ENCODE measurements at places on chromosomes 7 and 10.

DNA sequence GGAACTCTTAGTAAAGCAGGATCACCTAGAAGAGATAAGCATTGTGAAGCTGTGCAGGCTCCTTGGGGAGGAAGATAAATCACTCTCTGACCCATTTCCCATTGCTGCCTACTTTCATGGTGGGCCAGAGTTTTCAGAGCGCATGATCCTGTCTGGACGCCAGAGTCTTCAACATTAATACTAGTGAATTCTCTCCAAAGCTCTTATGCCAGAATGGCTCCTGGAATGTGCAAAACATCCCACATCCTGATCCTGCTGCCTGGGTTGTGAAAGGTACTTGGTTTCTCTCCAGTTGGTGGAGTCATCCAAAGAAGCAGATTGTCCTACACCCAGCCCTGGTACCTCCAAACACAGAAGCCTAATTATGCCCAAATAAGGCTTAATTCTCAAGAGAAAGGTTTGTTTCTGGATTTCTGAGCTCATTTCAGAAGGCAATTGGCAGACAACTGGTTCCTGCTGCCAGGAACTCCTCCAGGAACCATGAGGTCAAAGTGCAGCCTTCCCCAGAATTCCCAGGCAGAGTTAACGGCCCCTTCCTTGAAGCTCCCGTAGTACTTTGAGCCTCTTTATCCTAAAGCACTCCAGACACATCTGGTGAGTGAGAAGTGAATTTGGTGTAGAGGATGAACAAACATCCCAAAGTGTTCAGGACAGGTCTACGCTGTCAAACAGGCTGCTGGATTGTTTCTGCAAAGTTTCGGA, 495.2 kb downstream of the PLXNA4 start:
- no peak for DNase-seq

GRCh38 chr10:111445667-111446066, 368.8 kb downstream of the ADRA2A start:
- DNase-seq: no peak

DNA sequence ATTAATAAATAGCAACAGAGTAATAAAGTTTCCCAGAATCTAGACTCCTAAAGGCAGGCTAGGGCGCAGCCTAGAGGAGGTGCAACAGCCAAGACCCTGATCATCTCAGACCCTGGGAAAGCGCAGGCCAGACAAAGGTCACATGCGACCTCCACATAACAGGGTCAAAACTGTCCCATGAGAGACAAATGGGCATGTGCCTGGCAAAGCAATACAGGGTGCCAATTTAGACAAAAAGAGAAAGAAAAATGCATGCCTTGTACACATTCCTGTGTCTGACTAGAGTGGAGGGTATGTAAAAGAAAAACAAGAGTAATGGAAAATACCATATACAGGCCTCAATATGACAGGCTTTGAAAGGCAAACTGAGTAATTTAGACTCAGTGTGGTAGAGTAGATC, 22.2 kb downstream of the MPP7 start:
- DNase-seq: no peak

GRCh38 chr7:150998341-150998740, 7.5 kb downstream of the NOS3 start:
- no peak for DNase-seq

GRCh38 chr10:12971001-12971788, 30.3 kb downstream of the CCDC3 start:
- no peak for DNase-seq

- no peak for DNase-seq
Measured at GRCh38 chr7:66768865-66769832, 28.6 kb downstream of the RABGEF1 start.

DNA sequence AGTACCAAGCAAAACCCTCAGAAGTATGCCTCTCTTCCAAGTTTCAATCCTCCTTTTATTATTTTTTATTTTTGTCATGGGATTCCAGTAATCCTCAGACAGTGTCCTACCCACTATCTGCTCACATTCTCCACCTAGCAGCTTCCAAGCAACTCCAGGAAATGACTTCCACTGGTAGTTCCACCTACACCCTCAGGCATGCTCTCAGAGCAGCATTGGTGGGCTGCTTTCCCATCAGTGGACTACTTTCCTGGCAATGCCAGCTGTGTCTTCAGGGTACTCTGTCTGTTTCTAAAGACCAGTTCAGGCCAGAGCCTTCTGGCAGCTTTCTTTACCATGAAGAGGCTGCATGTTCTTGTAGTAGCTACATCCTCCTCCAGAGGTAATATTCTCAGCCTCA, 244.0 kb downstream of the HGF start:
- DNase-seq: no peak

- DNase-seq: peak; percentile 52
Measured at GRCh38 chr7:66140924-66141323, 26.3 kb downstream of the CRCP start.

GRCh38 chr7:105413887-105414437, 25.2 kb upstream of the SRPK2 start:
- DNase-seq: no peak

DNA sequence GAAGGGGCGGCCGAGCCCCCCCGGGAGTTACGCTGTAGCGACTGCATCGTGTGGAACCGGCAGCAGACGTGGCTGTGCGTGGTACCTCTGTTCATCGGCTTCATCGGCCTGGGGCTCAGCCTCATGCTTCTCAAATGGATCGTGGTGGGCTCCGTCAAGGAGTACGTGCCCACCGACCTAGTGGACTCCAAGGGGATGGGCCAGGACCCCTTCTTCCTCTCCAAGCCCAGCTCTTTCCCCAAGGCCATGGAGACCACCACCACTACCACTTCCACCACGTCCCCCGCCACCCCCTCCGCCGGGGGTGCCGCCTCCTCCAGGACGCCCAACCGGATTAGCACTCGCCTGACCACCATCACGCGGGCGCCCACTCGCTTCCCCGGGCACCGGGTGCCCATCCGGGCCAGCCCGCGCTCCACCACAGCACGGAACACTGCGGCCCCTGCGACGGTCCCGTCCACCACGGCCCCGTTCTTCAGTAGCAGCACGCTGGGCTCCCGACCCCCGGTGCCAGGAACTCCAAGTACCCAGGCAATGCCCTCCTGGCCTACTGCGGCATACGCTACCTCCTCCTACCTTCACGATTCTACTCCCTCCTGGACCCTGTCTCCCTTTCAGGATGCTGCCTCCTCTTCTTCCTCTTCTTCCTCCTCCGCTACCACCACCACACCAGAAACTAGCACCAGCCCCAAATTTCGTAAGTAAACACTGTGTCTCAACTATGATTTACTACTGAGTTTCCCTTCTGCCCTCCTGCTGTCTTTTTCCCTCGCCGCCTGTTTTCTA, 666 bp downstream of the NRG3 start:
- no peak for DNase-seq

GRCh38 chr7:103710247-103710646, 264.2 kb upstream of the SLC26A5 start:
- no peak for DNase-seq

DNA sequence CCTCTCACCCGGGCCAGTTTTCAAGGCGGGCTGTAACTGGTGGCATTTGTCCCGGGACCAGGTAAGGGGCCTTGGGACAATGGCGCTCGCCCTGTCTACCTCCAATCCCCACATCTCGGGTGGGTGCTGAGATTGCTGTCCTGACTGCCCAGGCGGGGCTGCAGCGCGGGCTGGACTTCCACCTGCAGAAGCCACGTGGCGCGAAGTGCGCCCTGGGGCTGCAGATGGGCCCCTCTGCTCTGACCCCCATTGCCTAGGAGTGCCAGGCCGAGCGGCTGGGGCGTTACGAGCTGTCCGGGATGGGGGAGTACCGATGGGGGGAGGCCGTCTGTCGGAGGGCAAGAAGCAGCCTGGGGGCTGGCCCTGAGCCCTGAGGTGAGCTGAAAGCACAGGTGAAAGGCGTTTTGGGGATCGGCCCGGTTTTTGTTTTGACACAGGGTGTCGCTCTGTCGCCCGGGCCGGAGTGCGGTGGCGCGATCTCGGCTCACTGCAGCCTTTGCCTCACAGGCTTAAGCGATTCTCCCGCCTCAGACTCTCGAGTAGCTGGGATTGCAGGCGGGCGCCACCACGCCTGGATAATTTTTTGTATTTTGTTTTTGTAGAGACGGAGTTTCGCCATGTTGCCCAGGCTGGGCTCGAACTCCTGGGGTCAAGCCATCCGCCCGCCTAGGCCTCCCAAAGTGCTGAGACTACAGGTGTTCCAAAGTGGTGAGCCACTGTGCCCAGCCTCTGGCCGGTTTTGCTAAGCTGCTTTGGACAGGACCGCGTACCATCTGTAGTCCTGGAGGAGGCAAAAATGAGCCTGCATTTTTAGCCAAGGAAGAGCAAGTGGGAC, at the start of gene SFXN2:
Gene SFXN2 (plus strand): TSS at position 16 of the 835 bp plus-strand sequence. CDS start 12,001 bp downstream, outside the sequence.
- DNase-seq: peak; percentile 39

DNA sequence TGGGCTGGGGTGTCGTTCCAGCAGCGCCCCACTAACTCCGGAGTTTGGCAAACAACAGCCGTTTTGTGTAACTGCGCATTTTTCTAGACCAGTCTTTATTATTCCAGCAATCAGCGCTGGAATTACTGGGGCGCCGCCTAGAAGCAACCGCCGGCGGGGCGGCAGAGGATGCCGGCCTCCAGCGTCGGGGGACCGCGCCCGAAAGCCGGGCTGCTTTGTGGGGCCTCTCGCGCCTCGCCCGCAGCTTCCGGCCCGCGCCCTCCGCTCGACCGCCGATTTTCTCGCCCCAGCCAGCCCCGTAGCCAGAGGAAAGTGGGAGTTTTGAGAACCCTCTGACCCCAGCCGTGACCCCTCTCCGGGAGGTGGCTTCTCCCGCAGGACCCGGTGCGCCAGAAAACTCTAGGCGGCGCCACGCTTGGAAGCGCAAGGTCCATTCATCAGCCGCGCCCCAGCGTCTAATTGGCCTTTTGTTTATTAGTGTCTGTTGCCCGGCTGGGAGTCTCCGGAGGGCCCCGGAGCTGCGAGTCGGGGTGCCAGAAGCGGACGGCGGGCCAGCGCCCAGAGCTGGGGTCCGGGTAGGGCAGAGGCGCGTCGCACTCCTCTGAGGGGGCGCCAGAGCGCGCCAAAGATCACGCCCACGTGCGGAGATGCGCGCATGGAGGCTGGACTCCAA, 10.7 kb downstream of the EMX2 start:
- DNase-seq: no peak

DNA sequence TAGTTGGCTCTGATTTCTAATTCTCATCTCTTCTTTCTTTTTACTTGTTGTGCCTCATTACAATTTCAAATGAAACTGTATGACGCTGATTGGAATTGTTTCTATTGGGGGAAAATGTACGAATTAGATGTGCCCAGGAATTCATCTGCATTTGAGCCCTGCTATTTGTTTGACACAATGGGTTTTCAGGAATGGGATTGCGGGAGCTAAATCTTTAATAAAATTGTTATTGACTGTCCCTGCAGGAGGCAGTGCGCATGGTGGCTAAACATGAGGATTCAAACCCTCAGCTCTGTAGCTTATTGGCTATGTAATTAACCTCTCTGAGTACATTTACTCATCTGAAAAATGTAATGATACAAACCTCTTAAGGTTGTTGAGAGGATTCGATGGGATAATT, 181.6 kb downstream of the NXPH1 start:
- DNase-seq: no peak

- no peak for DNase-seq
Measured at GRCh38 chr10:4868357-4868657, 42.3 kb downstream of the AKR1E2 start.

DNA sequence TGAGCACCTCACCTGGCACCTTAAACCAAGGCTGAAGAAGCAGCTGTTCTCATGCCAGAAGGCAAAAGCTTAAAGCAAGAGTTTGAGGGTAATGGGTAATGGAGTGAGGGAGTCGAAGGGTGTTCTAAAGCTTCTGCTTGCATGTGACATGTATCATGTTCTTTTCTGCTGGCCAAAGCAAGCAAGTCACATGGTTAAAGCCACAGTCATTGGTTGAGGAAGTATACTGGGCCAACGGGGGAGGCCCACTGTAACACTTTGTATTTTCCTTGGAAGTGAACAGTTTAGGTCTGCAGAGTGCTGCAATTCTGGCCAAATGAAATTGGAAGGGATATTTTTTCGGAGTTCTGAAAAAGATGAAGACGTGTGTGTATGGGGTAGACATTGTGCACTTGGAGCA, 75.7 kb downstream of the REEP3 start:
- DNase-seq: no peak

GRCh38 chr7:150923196-150923595, 54.9 kb downstream of the KCNH2 start:
- no peak for DNase-seq

DNA sequence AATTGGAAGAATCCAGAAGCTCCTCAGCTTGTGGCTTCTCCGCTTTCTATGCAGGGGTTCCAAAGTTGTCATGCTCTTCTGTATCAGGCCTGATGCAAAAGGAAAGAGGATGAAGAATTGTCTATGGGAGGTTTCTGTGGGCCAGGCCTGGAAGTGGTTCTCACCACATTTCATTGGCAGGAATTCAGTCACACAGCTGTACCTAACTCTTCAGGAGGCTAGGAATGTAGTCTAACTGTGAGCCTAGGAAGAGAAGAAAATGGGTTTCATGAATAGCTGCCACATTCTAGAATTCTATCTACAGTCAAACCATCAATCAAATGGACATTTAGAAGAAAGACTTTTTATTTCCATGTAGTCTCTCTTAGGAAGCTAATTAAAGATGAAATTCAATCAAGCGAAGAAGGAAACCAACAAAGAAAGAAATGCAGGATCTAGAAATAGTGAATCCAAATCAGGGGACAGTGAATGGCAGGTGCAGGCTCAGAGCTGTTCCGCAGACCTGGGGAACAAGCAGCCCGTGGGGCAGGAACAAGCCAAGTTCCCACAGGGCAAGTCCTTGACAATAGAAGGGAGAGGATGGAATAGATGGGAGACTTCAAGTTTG, 25.4 kb upstream of the USP6NL start:
- no peak for DNase-seq

DNA sequence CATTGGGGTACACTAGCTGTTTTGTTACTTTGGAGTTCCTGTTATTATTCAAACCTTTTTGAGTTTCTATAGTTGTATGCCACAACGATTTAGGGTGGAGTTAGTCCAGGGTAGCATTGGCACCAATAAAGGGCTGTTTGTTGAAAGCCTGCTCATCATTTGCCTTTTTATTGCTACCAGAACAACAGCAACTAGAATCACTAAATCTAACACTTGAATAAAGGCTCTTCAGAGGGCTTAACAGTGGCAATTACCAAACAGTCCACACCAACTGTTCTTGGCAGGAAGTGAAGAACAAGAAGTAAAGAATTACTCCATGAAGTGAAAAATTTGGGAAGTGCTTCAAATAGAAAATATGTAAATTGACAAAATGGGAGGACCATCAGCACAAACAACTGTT, 621.4 kb downstream of the PHTF2 start:
- DNase-seq: peak; percentile 61

DNA sequence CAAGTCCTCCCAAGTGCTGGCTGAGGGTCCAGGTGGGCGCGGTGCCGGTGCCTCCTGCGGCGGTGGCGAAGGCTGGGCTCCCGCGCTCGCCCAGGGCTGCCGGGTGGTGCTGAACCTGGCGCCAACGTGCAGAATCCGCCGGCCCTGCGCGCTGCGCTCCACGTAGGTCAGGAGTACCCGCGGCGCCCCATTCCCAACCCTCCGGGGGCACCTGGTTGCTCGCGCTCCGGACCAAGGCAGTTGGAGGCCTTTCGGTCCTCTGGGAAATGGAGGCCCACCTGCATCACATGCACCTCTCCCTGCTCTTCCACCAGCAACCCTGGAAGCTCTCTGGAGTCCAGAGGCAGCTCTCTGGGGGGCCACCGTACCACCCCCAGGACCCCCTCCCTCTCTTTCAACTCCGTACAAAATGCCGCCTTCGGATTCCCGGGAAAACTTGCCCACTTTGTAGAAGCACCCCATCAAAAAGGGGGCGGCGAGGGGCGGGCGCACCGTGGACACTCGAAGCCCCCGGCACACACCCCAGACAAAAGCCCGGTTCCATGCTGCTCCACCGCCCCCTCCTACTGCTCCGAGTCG, 745 bp downstream of the SLC16A9 start:
- no peak for DNase-seq

GRCh38 chr7:81926-82756, 110.2 kb upstream of the FAM20C start:
- DNase-seq: no peak

- DNase-seq: no peak
Measured at GRCh38 chr10:84901885-84902284, 573.5 kb downstream of the CCSER2 start.

All from putamen (tissue), 1 donor.